Pancreas (tissue), 10 donors: ENCODE measurements at places on chromosomes 4 and X. TPM values are rescaled to one million over a fixed set of nuclear protein-coding genes. Genes with fewer than 3 reads are reported as not detected.
A peak's percentile ranks its signal among the peaks of the same experiment; 100 is the strongest.

RBM41 gene
- 11.7 TPM for total RNA-seq

- H3K4me3 ChIP-seq = no peak overlapping the region
- peaks cover 6% of the 10 kb centered on the region for H3K4me1 ChIP-seq
- H3K27ac ChIP-seq = no peak overlapping the region
- H3K36me3 ChIP-seq = no peaks in the 10 kb centered on the region
- DNase-seq = no peak
These were observed 102.4 kb downstream of the CEP135 start for GRCh38 chr4:56051029-56051709.

DNA sequence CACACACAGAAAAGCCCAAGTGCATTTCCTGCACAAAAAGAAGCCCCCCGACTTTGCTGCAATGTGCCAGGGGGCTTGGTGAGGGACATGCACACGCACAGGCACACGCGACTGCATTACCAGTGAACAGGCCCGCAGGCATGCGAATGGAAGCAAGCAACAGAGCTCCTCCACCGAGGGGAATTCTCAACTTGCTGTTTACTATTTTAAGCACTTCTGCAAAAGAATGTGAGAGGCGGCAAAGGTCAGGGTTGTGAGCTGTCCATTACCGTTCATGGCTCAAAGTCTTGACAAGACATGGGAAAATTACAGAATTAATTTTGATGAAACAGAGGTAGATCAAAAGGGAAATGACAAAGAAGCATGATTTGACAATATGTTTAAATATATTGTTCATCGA is 342.5 kb upstream of the NOCT start:
- H3K27me3 ChIP-seq = no peaks in the 10 kb centered on the region
- DNase-seq = no peak
- no peak overlapping the region for H3K4me3 ChIP-seq
- no peaks in the 10 kb centered on the region for H3K36me3 ChIP-seq
- no peaks in the 10 kb centered on the region for H3K4me1 ChIP-seq
- H3K27ac ChIP-seq = no peak overlapping the region

- H3K36me3 ChIP-seq = no peaks in the 10 kb centered on the region
- H3K4me3 ChIP-seq = no peak overlapping the region
- H3K4me1 ChIP-seq = no peaks in the 10 kb centered on the region
- DNase-seq = no peak
- H3K27me3 ChIP-seq = no peaks in the 10 kb centered on the region
These were observed 14.4 kb downstream of the PPEF1 start for GRCh38 chrX:18721683-18722499.

- H3K36me3 ChIP-seq = no peaks in the 10 kb centered on the region
- H3K27ac ChIP-seq = no peak overlapping the region
- DNase-seq = no peak
- no peaks in the 10 kb centered on the region for H3K4me1 ChIP-seq
- no peak overlapping the region for H3K4me3 ChIP-seq
These were observed 9.1 kb upstream of the XAGE2 start for GRCh38 chrX:52359614-52360232.

GRCh38 chrX:34341258-34341657 is 209.1 kb upstream of the FAM47A start:
- H3K27me3 ChIP-seq = peaks cover 4% of the 10 kb centered on the region
- no peaks in the 10 kb centered on the region for H3K36me3 ChIP-seq

- no peak for DNase-seq
- no peaks in the 10 kb centered on the region for H3K36me3 ChIP-seq
- H3K27me3 ChIP-seq = no peaks in the 10 kb centered on the region
- H3K4me1 ChIP-seq = no peaks in the 10 kb centered on the region
These were observed 711 bp downstream of the ACE2 start for GRCh38 chrX:15600049-15600448.

- no peaks in the 10 kb centered on the region for H3K27me3 ChIP-seq
- no peaks in the 10 kb centered on the region for H3K36me3 ChIP-seq
- H3K4me3 ChIP-seq = no peak overlapping the region
- no peaks in the 10 kb centered on the region for H3K4me1 ChIP-seq
These were observed 54.3 kb downstream of the ADGRL3 start for GRCh38 chr4:61254406-61254805.

GRCh38 chr4:2714061-2714770 is 41.9 kb downstream of the TNIP2 start:
- no peak overlapping the region for H3K27ac ChIP-seq
- no peaks in the 10 kb centered on the region for H3K27me3 ChIP-seq
- no peaks in the 10 kb centered on the region for H3K36me3 ChIP-seq
- peaks cover 13% of the 10 kb centered on the region for H3K4me1 ChIP-seq

PCDH7 gene
- total RNA-seq = 0.28 TPM

DNA sequence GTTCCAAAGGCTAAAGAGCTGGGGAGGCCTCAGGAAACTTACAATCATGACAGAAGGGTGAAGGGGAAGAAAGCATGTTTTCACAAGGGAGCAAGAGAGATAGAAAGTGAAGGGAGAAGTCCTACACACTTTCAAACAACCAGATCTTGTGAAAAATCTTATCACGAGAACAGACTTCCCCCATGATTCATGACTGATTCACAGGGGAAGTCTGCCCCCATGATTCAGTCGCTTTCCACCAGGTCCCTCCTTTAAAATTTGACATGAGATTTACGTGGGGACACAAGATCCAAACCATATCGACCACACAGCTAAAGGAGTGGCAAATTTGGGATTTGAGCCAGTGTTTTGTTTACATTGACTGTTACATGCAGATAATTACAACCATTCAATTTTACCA is 971.1 kb upstream of the HS3ST1 start:
- no peaks in the 10 kb centered on the region for H3K27me3 ChIP-seq
- no peaks in the 10 kb centered on the region for H3K4me1 ChIP-seq
- no peaks in the 10 kb centered on the region for H3K36me3 ChIP-seq

- no peaks in the 10 kb centered on the region for H3K36me3 ChIP-seq
- H3K4me3 ChIP-seq = no peak overlapping the region
- no peaks in the 10 kb centered on the region for H3K4me1 ChIP-seq
- no peaks in the 10 kb centered on the region for H3K27me3 ChIP-seq
These were observed 181.9 kb downstream of the CEP135 start for GRCh38 chr4:56130606-56131155.

GRCh38 chr4:77818073-77818601 is 1.0 kb downstream of the CNOT6L start:
- peak overlapping the region; percentile 84 for H3K4me3 ChIP-seq
- H3K36me3 ChIP-seq = no peaks in the 10 kb centered on the region
- peak; percentile 67 for DNase-seq
- peaks cover 43% of the 10 kb centered on the region for H3K4me1 ChIP-seq
- H3K27ac ChIP-seq = peak overlapping the region; percentile 100
- no peaks in the 10 kb centered on the region for H3K27me3 ChIP-seq

TAF7L gene
- total RNA-seq = not detected
